ENCODE measurements at places on chromosomes 3 and 15.

- no peak for DNase-seq
Measured at GRCh38 chr15:38665586-38666305, 101.1 kb upstream of the RASGRP1 start.

- no peak for DNase-seq
Measured at GRCh38 chr3:169295912-169296570, 367.5 kb downstream of the MECOM start.

- DNase-seq, result no peak
Measured at GRCh38 chr3:58626841-58627569, 39.6 kb downstream of the FAM3D start.

DNA sequence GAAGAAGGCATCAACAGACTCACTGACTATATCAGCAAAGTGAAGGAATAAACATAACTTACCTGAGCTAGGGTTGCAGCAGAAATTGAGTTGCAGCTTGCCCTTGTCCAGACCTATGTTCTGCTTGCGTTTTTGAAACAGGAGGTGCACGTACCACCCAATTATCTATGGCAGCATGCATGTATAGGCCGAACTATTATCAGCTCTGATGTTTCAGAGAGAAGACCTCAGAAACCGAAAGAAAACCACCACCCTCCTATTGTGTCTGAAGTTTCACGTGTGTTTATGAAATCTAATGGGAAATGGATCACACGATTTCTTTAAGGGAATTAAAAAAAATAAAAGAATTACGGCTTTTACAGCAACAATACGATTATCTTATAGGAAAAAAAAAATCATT lies 17.8 kb downstream of the LMOD3 start:
- no peak for DNase-seq

GRCh38 chr3:23900744-23901143 lies 16.0 kb downstream of the NKIRAS1 start:
- DNase-seq, result no peak

- DNase-seq, result peak; percentile 89
Measured at GRCh38 chr3:16319307-16319706, 54.3 kb downstream of the OXNAD1 start.

- DNase-seq, result no peak
Measured at GRCh38 chr15:89175617-89176191, 45.7 kb downstream of the RLBP1 start.

DNA sequence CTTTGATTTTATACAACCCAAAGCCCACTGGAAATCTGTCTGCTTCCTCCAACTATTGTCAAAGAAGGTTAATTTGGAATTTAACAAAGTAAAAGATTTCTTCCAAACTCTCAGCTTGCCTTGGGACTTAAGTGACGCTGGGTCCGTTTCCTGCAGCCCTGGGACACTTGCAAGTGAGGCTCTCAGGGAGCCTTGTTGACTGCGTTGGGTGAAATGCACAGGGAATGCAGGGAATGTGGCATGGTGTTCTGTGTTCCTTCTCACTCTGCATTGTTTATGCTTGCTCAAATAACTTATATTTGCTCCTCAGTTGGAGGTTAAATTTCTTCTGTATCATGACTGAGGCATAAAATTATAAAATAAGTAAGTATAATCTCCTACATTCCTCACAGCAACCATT lies 60.9 kb upstream of the TJP1 start:
- no peak for DNase-seq

- no peak for DNase-seq
Measured at GRCh38 chr15:65275728-65276126, 11.0 kb downstream of the PARP16 start.
